ENCODE measurements at places on chromosomes 5 and 9.

DNA sequence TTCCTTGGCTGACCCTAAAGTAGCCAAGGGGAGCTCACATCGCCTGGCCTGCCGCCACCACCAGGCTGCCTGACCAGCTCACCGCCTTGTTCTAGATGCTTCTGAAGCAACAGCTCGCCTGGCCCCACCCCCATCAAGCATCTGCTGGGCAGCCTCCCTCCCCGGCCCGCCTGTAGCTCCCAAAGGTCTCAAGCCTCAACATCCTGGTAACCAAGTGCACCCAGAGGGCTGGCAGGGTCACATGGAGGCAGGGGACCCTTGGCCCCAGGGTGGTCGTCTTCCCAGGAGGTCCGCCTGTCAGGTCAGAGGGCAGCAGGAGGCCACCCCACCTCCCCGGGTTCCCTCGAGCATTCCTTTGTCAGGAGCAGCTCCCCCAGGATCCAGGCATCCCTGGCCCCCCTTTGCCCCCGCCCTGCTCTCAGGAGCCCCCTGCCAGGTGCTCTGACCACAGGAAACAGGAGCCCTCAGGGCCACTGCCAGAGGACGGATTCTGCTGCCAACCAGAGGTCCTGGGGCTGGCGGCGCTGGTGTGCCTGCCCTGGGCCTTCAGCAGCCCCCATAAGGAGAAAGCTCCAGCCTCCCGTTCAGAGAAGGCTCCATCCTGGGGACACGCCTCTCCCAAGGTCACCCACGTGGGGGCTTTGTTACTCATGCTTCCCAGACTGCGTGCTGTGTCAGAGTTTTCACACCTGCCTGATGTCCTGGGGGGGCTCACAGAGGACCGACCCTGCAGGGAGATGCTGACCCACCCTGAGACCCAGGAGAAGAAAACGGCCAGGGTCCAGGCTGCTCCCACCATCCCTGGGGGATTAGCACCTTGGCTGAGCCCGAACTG lies 3.5 kb upstream of the LRRC14B start:
- DNase-seq, result no peak

GRCh38 chr5:112270299-112271293 lies 148.5 kb downstream of the EPB41L4A start:
- no peak for DNase-seq

- peak; percentile 35 for DNase-seq
Observed at GRCh38 chr5:142107736-142108431, 695 bp upstream of the NDFIP1 start.

- DNase-seq, result no peak
Observed at GRCh38 chr5:89313044-89313443, 430.1 kb upstream of the MEF2C start.

GRCh38 chr5:113546703-113547183 lies 33.2 kb downstream of the YTHDC2 start:
- DNase-seq, result no peak

- DNase-seq, result no peak
Observed at GRCh38 chr5:14834584-14835550, 36.7 kb downstream of the ANKH start.

All from Karpas-422 (cell line).